Endothelial cell of coronary artery (primary cell): ENCODE measurements at places on chromosomes 6 and 20. TPM values are rescaled to one million over a fixed set of nuclear protein-coding genes. Genes with fewer than 3 reads are reported as not detected.

Gene PLA2G7
- total RNA-seq = 0.27 TPM in 1 of 2 replicates, not detected in the other

Gene HSPA12B
- total RNA-seq = 11.6 and 18.0 TPM in 2 replicates

Gene SLC22A2
- total RNA-seq = under 0.01 TPM in 1 of 2 replicates, not detected in the other

Gene MYH7B
- total RNA-seq = under 0.01 TPM in 1 of 2 replicates, not detected in the other

Gene TMEM170B
- total RNA-seq = 1.1 and 1.2 TPM in 2 replicates

Gene GGTLC1
- total RNA-seq = not detected in 2 replicates

Gene ADGRB3
- total RNA-seq = under 0.01 TPM in 1 of 2 replicates, not detected in the other

Gene TRIM31
- total RNA-seq = not detected in 2 replicates

Gene CYP24A1
- total RNA-seq = not detected in 2 replicates

Gene PRR18
- not detected in 2 replicates for total RNA-seq

Gene LCA5
- total RNA-seq = 4.0 and 4.2 TPM in 2 replicates

Gene SGK2
- 0.09 TPM in 2 replicates for total RNA-seq

Gene ABCC10
- total RNA-seq = 12.7 and 22.5 TPM in 2 replicates

Gene KCNQ2
- not detected in 2 replicates for total RNA-seq

Gene ACSS1
- 6.1 and 8.7 TPM in 2 replicates for total RNA-seq

Gene CST8
- total RNA-seq = not detected in 2 replicates

Gene NELFE
- total RNA-seq = 99.7 and 109 TPM in 2 replicates

Gene PPP2R5D
- 35.8 and 38.1 TPM in 2 replicates for total RNA-seq

Gene SYCP2
- 0.19 and 0.27 TPM in 2 replicates for total RNA-seq

Gene RRBP1
- 125 and 165 TPM in 2 replicates for total RNA-seq

Gene ZC2HC1B
- total RNA-seq = not detected in 2 replicates

Gene C20orf96
- 3.4 and 3.5 TPM in 2 replicates for total RNA-seq

Gene HMGN3
- total RNA-seq = 50.0 and 64.7 TPM in 2 replicates

Gene C2
- 0.19 TPM in 1 of 2 replicates, not detected in the other for total RNA-seq

Gene ETV7
- 0.27 and 0.47 TPM in 2 replicates for total RNA-seq

Gene MRPS18A
- 41.4 and 50.3 TPM in 2 replicates for total RNA-seq

Gene ECT2L
- total RNA-seq = not detected in 2 replicates

Gene GABRR1
- total RNA-seq = not detected in 2 replicates

Gene SLC35D3
- not detected in 2 replicates for total RNA-seq

Gene PLEKHG1
- total RNA-seq = 19.3 and 38.7 TPM in 2 replicates

Gene FHL5
- total RNA-seq = not detected in 2 replicates

Gene RIMS4
- not detected in 2 replicates for total RNA-seq

Gene SIRPD
- 0.09 TPM in 1 of 2 replicates, not detected in the other for total RNA-seq

Gene NKX2-2
- not detected in 2 replicates for total RNA-seq

Gene C6orf52
- not detected in 2 replicates for total RNA-seq

Gene IFT52
- total RNA-seq = 31.3 and 38.7 TPM in 2 replicates

Gene TBX18
- total RNA-seq = 16.0 and 29.8 TPM in 2 replicates

Gene WFDC5
- not detected in 2 replicates for total RNA-seq

Gene EDN1
- 168 and 296 TPM in 2 replicates for total RNA-seq

Gene SYNJ2
- 60.3 and 77.1 TPM in 2 replicates for total RNA-seq

Gene TMEM244
- not detected in 2 replicates for total RNA-seq

Gene EYS
- under 0.01 TPM in 1 of 2 replicates, not detected in the other for total RNA-seq

Gene PBOV1
- not detected in 2 replicates for total RNA-seq

Gene BPIFA1
- total RNA-seq = not detected in 2 replicates

Gene ELMO2
- 24.0 and 33.6 TPM in 2 replicates for total RNA-seq

Gene MOG
- not detected in 2 replicates for total RNA-seq

Gene PSMB9
- total RNA-seq = 8.6 and 32.4 TPM in 2 replicates

Gene BPIFB1
- not detected in 2 replicates for total RNA-seq

Gene DEFB121
- total RNA-seq = not detected in 2 replicates

Gene MUCL3
- not detected in 2 replicates for total RNA-seq

Gene CST2
- not detected in 2 replicates for total RNA-seq

Gene CLVS2
- total RNA-seq = under 0.01 TPM in 1 of 2 replicates, not detected in the other

Gene AGER
- total RNA-seq = 0.36 and 0.66 TPM in 2 replicates

Gene OR2H1
- total RNA-seq = not detected in 2 replicates

Gene ARMC2
- 0.90 and 2.1 TPM in 2 replicates for total RNA-seq

Gene FOXP4
- total RNA-seq = 2.7 and 3.3 TPM in 2 replicates

Gene SOBP
- 1.2 and 2.2 TPM in 2 replicates for total RNA-seq

Gene DDRGK1
- 26.1 and 37.9 TPM in 2 replicates for total RNA-seq

Gene MUC21
- not detected in 2 replicates for total RNA-seq

Gene CST5
- not detected in 2 replicates for total RNA-seq
